Cortex of kidney (tissue), 1 donor: ENCODE measurements at places on chromosomes 3 and 15.

- no peak for DNase-seq
These were observed 488.3 kb upstream of the GOLIM4 start for GRCh38 chr3:168583977-168584376.

DNA sequence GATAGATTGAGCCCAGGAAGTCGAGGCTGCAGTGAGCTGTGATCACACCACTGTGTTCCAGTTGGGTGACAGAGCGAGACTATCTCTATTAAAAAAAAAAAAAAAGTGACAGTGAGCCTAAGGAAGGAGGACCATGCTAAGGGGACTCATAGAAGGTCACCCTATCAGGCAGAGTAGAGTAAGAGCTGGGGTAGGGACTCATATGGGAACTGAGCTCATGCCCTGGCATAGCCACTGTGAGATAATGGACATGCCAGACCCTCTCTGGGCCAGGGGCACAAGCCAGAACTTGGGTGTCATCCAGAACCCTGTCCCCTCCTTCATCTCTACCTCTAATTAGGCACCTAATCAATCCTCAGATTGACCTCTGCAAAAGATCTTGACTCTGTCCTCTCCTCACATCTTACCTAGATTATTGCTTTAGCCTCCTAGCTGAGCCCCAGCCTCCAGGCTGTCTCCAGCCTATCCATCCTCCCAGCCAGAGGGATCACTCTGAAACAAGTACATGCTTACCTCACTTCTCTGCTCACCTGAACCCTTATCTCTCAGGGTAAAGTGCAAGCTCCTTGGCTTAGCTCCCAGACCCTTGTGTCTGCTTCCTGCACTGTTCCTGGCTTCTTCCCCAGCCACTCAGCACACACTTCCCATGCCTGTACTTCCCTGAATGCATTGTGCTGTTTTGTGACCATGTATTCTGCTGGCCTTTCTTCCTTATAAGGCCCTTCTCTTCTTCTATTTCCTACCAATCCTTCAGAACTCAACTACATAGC lies 76.4 kb downstream of the DAPK2 start:
- DNase-seq = no peak

GRCh38 chr3:178765472-178765871 lies 229.2 kb downstream of the KCNMB2 start:
- DNase-seq = no peak

- DNase-seq = no peak
These were observed 403.9 kb upstream of the TBL1XR1 start for GRCh38 chr3:177601152-177601551.

DNA sequence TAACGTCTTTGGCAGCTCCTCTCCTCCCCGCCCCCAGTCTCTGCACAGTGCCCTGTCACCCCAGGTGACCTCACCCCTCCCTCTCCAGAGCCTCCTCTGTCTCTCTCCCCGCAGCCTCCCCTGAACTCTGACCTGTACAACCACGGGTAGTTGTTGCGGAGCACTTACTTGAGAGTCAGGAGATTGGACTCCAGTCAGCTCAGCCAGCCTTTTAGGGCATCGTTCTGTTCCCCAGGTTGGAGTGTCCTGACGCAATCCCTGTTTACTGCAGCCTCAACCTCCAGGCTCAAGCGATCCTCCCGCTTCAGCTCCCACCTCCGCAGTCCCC lies 177.7 kb downstream of the UACA start:
- DNase-seq = no peak

DNA sequence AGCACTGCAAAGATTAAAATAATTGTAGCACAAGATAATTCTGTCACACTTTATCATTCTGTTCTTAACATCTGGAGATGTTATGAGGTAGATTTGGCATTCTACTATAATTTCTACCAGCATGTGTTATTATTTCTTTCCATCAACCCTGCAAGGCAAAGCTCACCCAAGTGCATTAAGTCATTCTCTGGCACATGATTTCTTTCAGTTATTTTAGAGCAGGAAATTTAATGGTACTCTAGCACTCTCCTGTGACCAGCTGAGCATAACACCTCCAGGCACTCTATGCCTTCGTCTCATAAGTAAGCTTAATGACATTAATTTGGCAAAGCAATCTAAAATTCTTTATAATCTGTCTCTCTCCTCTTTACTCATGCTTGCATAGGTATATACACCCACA lies 300.2 kb upstream of the GPR149 start:
- no peak for DNase-seq

GRCh38 chr3:145094355-145094941 lies 1066.5 kb downstream of the PLOD2 start:
- no peak for DNase-seq

- no peak for DNase-seq
These were observed 47.4 kb upstream of the UBE2E1 start for GRCh38 chr3:23758253-23758838.

DNA sequence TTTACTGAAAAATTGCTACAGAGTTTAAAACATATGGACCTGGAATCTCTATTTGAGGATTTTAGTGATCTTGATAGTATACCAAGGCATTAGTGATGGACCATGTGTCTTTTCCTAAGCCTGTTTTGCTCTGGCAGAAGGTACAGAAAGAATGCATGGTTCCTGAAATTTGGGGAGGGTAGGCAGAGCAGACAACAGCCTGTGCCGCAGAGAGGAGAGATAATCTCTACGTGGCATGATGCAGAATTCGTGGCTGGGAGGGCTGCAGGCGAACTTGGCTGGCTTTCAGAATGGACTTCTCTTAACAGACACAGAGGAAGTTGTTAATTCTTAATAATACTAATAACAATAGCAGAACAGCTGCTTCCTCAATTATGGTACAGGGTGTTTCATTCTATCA lies 137.5 kb upstream of the FOXB1 start:
- DNase-seq = no peak

DNA sequence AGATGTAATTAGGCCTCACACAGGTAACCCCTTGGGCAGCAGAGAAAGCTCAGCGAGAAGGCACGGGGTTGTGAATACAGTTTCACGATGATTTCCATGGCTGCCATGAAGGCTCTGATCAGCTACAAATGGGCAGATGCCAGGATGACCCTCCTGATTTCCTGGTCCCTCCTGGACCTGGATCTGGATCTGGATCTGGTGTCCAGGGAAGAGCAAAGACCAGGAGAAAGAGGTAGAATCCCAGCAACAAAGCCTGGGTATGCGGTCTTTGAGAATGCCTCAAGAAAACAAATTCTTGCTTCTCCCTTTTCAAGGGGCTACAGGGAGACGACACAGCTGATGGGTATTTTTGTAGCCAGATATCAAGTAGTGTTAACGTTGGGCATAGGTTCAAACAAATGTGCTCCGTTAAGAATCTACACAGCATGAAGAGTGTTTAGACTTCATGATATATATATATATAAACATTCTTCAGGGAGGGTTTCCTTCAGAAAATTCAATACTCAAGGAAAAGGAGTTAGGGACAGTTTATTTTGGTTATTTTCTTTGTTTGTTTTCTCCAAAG lies 175.6 kb downstream of the RORA start:
- DNase-seq = no peak

- DNase-seq = no peak
These were observed 50.7 kb upstream of the BDH1 start for GRCh38 chr3:197606468-197606867.

GRCh38 chr3:90184861-90185260 lies 1077.4 kb downstream of the EPHA3 start:
- DNase-seq = no peak

GRCh38 chr15:66253418-66254088 lies at the start of gene MEGF11:
MEGF11 (minus strand) TSS chr15:66253750; CDS start chr15:66128403, 125,347 bp downstream.
- no peak for DNase-seq

- DNase-seq = no peak
These were observed 130.8 kb downstream of the VPS8 start for GRCh38 chr3:184942735-184943134.

GRCh38 chr3:48064292-48064829 lies 48.1 kb upstream of the MAP4 start:
- no peak for DNase-seq

- no peak for DNase-seq
These were observed 28.8 kb upstream of the CCDC50 start for GRCh38 chr3:191300422-191300821.

DNA sequence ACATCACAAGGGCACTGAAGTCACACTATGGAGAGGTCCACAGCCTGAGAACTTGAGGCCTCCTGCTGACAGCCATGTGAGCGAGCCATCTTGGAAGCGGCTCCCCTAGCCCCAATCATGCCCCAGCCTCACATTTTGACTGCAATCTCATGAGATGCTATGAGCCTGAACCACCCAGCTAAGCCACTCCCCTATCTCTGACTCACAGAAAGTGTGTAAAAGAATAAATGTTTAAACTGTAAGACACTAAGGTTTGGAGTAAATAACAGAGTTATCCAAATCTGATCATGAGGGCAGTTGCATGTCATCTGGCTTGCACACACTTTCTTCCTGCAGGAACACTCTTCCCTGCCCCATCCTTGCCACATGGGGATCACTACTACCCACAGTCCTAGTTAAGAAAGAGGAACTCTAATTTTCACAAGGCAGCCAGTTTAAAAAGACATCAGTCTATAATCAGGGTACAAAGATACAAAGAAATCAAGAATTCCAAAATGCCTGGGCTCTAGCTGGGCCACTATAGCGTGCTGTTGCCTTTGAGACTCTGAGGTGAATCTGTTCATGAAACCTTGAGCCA lies 494.2 kb downstream of the FOXP1 start:
- DNase-seq = no peak

- no peak for DNase-seq
These were observed 19.8 kb downstream of the WDR72 start for GRCh38 chr15:53739651-53740050.

GRCh38 chr15:82650046-82650670 lies 3.0 kb upstream of the CPEB1 start:
- no peak for DNase-seq

DNA sequence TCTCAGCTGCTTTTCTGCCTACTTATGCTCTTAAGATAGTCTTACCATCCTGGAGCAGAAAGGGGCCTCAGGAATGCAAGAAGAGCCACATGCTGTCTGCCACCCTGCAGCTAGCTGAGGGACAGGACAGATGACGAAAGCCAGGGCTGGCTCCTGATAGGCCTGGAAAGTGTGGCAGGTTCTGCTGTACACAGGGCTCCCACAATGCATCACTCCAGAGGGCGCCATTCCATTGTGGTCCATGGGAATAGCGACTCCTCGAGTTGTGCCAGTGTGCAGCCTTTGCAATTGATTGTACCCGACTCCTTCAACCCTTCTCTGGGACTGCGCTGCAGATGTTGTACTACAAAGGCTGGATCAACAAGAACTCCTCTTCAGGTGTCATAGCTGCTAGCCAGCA lies 11.2 kb downstream of the ACAN start:
- no peak for DNase-seq

- DNase-seq = no peak
These were observed 81.2 kb upstream of the PLXND1 start for GRCh38 chr3:129687586-129688125.

DNA sequence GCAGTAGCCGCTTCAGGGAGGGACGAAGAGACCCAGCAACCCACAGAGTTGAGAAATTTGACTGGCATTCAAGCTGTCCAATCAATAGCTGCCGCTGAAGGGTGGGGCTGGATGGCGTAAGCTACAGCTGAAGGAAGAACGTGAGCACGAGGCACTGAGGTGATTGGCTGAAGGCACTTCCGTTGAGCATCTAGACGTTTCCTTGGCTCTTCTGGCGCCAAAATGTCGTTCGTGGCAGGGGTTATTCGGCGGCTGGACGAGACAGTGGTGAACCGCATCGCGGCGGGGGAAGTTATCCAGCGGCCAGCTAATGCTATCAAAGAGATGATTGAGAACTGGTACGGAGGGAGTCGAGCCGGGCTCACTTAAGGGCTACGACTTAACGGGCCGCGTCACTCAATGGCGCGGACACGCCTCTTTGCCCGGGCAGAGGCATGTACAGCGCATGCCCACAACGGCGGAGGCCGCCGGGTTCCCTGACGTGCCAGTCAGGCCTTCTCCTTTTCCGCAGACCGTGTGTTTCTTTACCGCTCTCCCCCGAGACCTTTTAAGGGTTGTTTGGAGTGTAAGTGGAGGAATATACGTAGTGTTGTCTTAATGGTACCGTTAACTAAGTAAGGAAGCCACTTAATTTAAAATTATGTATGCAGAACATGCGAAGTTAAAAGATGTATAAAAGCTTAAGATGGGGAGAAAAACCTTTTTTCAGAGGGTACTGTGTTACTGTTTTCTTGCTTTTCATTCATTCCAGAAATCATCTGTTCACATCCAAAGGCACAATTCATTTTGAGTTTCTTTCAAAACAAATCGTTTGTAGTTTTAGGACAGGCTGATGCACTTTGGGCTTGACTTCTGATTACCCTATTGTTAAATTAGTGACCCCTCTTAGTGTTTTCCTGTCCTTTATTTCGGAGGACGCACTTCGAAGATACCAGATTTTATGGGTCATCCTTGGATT lies at the start of gene MLH1:
TSS of gene MLH1 (plus strand) at position 193 of the 958 bp plus-strand sequence. CDS start at position 223, 30 bp downstream.
- DNase-seq = no peak

- no peak for DNase-seq
These were observed 321.3 kb downstream of the MEX3B start for GRCh38 chr15:81724536-81724935.

- no peak for DNase-seq
These were observed 356.0 kb downstream of the ZPLD1 start for GRCh38 chr3:102790747-102791325.

DNA sequence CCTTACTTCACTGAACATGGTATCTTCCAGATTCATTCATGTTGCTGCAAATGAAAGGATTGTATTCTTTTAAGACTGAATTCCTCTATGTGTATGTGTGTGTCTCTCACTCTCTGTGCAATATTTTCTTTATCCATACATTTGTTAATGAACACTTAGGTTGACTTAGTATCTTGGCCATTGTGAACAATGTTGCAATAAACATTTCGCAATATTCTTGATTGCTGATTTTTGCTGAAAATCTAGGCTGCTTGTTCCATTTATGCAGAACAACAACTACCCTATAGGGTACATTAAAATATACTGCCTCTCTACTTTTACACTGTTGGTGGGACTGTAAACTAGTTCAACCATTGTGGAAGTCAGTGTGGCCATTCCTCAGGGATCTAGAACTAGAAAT lies 732.4 kb downstream of the CADM2 start:
- no peak for DNase-seq

DNA sequence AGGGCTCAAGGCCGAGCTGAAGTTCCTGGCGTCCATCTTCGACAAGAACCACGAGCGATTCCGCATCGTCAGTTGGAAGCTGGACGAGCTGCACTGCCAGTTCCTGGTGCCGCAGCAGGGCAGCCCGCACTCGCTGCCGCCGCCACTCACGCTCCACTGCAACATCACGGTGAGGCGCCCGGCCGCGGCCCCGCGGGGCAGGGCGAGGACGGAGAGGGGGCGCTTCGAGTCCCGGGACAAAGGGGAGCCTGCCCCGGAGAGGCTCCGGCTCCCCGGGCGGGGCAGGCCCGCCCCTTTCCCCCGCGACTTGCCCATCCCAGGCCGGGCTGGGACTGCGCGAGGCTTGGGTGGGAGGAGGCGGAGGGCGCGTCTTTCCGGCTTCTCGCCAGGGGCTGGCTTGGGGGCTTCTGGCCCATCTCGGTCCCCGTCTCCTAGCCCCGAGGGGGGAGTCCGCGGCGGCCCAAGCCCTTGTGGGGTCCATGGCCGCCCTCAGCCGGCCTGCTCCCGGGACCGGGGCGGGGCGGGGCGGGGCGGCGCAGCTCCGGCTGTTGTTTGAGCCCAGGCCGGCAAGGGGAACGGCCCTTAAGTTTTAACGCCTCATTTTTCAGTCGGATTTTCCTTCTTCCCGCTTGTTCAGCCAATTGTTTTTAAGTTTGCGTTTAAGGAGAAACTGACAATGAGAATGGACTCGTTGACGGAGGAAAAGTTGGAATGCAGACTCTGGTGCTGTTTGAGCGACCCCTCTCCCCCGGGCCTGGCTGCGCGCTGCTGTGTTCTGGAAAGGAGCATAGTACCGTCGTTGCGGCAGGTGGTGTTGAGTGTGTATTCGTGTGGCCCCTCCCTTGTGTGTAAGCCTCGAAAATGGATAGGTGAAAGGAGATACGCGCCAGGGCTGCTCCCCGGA lies 683 bp downstream of the UBE2Q2 start:
- no peak for DNase-seq
